ENCODE measurements at places on chromosomes 7 and 10.

- DNase-seq: no peak
Measured at GRCh38 chr7:30382607-30383006, 96.0 kb downstream of the NOD1 start.

GRCh38 chr10:128362514-128362913 lies 236.3 kb upstream of the MKI67 start:
- DNase-seq: no peak

DNA sequence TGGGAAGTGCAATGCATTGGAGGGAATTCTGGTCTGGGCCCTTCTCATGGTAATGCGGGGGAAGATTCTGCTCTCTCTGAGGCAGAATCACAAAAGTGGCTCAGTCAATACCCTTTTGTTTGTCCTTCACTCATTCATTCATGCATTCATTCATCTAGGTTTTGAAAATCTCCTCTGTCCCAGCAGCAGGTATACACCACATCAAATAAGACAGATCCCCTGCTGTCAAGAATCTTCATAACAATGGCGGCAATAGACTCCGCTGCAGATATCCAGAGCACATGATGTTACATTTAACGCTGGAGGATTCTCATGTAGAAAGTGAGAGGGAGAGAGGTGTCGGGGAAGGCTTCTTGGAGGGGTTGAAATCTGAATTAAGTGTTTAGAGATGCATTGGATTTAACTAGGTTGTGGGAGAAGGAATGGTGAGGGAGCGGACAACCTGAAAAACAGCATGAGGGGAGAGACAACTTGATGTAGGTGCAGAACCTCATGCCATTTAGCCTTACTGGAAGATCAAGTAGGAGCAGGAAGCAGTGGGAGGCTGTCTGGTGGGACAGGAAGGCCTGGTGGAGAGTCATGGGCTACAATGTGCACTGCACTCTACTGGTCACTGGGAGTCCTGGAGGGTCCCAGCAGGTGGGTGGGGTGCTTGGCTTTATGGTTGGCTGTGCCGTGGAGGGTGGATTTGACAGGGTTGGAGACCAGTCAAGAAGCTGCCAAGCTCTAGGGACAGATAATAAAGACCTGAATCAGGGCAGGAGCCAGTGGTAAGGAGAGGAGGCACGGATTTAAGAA lies 5.2 kb upstream of the FAM180A start:
- DNase-seq: peak; percentile 24

DNA sequence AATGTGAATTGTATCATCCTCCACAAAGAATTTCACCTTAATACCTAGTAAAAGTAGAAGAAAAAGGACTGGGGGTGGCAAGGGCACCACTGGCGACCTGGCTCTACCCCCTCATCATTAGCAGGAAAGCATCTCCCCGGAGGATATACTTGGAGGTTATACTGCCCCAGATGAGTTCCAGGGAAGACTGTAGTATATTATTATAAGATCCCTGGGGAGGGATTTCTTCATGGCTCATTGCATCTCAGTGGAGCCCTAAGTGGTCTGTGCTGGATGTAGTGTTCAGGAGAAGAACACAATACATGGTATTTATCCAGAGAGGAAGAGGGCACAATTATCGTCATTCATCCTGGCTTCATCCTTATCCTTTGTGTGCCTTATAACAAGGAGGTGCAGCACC lies 14.2 kb upstream of the DYNC1I1 start:
- DNase-seq: no peak

- no peak for DNase-seq
Measured at GRCh38 chr7:115910541-115911164, 119.9 kb downstream of the TFEC start.

- DNase-seq: no peak
Measured at GRCh38 chr7:6571160-6571779, 6.0 kb upstream of the ZDHHC4 start.

- no peak for DNase-seq
Measured at GRCh38 chr7:8070451-8071180, 102.0 kb downstream of the GLCCI1 start.

- no peak for DNase-seq
Measured at GRCh38 chr7:27784399-27785053, 44.6 kb downstream of the TAX1BP1 start.

DNA sequence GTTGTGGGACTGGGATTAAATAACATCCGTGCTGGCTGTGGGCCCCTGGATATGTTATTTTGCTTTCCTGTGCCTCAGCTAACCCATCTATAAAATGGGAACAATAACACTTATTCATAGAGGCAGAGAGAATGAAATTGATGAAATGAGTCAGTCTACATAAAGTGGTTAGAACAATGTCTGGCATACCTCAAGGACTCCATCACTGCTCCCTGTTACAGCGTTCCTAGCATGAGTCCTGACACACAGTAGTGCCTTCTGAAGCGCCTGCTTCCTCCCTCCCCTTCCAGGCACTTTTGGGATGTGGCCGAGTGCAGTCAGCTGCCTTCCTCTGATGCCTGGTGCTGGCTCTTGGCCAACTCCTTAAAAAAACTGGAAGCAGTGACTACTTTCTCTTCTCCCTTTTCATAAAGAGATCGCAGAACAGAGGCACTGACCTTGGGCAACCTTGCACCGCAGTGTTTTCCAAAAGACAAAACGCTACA lies 108.4 kb upstream of the ZMIZ1 start:
- DNase-seq: no peak

GRCh38 chr10:20369863-20370736 lies 527.0 kb downstream of the NEBL start:
- no peak for DNase-seq

- DNase-seq: no peak
Measured at GRCh38 chr7:107725138-107725740, 18.7 kb upstream of the CBLL1 start.

GRCh38 chr7:41994036-41994745 lies 242.8 kb downstream of the GLI3 start:
- DNase-seq: no peak

GRCh38 chr10:126290232-126290631 lies 98.0 kb downstream of the ADAM12 start:
- DNase-seq: no peak

DNA sequence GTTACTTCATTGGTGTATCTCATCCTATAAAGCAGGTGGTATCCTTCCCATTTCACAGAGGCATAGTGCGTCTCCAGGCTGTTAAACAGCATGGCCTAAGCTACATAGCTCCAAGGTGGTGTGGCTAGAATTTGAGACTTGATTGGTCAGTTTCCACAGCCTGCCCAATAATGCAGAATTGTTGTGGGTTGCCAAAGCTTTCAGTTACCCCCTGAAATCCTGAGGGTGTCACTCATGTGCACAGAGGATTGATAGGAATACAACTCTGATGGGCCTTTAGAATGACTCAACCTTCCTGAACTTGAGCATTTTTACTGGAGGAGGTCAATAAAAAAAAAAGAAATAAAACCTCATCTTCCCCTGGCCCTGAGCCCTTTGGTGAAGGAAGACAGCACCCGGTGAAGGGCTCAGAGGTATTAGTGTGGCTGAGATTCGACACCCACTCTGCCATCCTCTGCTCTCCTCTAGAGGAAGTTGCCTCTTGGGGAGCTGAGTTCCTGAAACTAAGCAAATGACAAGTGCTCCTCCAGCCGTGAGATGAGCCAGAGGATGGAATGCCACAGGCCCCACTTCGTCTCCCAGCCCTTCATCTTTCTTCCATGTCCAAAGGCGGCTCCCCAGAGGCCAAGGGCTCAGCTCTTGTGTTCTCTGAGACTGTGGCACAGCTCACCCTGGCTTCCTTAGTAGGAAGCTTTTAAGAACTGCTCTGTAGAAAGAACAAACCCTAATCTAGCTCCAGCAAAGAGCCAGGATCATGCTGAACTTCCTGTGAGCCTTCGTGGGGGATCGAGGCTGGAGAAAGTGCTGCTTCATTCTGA lies 1.0 kb downstream of the ACSL5 start:
- no peak for DNase-seq

DNA sequence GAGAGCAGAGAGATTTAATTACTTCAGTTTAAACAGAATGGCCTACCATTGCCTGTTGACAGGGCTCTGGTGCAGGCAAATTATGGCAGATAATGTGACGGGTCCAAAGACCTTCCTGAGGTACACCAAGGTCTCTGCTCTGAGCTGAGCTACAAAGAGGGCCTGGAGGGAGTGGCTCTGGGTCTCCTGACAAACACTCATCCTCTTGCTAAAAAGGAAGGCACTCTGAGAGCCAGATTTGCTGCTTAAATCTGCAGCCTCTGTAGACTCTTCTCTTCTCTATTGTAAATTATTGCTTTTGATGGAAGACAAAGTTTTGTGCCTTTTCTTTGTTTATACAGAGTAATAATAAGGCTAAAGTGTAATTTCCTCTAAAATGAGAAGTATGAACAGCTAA lies 529.5 kb upstream of the FZD8 start:
- DNase-seq: no peak

DNA sequence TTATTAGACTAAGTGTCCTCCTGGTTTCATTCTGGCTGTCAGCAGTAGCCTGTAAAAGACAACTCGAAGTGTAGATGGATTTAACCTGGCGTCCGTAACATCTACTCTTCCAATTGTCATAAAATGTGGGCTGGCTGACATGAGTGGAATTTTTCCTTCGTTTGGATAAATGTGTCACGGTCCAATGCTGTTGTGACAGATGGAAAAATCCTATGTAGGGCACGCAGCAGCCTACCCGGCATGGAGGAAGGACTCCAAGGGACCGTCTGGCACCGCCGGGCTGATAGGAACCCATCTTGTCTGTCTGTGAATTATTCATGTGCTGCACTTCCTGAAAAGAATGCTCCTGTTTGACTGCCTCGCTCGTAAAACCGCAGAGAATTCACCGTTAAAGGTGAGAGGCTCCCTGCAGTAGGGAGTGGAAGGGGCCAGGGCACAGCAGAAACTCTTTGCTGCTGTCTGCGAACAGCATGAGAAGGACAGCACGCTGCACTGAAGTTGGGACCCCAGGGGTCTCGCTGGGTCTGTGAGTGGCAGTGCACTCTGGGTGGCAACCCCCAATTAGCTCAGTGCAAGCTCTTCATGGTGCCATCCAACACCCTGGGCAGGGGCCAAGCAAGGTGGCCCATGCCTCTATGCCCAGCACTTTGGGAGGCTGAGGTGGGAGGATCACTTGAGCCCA lies 1.6 kb upstream of the ORAI2 start:
- DNase-seq: peak; percentile 96

DNA sequence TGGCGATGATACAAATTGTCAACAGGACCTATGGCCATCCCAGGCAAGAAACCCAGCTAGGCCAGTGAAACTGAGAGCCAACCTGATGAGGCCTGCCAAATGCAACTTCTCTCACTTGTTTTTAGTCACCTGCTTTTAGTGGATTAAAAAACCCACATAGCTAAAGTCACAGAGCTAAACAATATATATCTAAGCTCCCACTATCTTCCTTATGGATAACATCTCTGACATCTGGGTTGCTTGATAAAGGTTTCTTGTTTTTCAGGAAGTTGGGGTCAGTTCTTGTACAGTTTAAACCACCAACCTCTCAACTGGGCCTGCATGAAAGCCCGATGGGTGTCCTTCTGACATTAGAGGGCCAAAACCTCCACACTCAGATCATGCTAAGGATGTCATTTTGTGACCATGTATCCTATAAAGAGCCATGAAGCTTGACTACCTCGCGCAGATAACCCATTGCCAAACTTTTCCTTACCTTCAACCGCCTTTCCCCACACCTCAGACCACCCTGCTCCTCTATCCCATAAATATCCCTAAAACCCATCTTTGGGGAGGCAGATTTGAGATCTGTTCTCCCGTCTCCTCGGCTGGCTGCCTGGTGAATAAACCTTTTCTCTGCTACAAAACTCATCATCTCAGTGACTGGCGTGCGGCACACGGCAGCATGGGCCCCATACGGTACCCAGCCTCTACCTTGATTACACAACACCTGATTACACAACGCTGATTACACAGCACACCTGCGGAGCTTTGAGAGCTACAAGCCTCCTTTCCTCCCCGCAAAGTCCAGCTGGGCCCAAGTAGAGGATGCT lies 797 bp upstream of the STMP1 start:
- DNase-seq: no peak

GRCh38 chr10:15254808-15255648 lies 86.5 kb upstream of the NMT2 start:
- no peak for DNase-seq

- no peak for DNase-seq
Measured at GRCh38 chr7:29150856-29151255, 4.5 kb upstream of the CPVL start.

GRCh38 chr10:116877391-116877790 lies 28.1 kb downstream of the ENO4 start:
- DNase-seq: no peak

- no peak for DNase-seq
Measured at GRCh38 chr7:35248576-35249536, 5.0 kb downstream of the TBX20 start.

- no peak for DNase-seq
Measured at GRCh38 chr7:105228555-105228954, 160.2 kb downstream of the SRPK2 start.

DNA sequence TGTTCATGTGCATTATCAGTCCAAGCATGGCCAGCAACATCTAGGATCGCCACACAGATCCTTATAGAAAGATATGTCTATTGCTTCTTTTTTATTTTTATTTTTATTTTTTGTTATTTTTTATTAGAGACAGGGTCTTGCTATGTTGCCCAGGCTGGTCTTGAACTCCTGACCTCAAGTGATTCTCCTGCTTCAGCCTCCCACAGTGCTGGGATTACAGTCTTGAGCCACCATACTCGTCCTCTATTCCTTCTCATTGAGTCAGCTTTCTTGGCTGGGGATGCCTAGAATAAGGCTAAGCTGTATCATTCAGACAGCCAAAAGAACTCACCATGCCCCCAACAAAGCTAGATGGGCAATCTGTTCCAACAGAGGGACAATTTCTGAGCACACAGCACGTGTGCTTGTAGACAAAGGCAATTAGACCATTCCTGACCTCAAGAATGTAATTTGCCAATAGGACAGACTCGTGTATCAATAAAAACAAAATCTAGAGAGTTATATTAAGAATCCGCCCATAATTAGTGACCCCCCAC lies 264.0 kb upstream of the NEBL start:
- DNase-seq: no peak

GRCh38 chr7:47504551-47505311 lies 77.2 kb downstream of the TNS3 start:
- DNase-seq: no peak

GRCh38 chr7:102811942-102812678 lies 63.3 kb downstream of the FAM185A start:
- no peak for DNase-seq

DNA sequence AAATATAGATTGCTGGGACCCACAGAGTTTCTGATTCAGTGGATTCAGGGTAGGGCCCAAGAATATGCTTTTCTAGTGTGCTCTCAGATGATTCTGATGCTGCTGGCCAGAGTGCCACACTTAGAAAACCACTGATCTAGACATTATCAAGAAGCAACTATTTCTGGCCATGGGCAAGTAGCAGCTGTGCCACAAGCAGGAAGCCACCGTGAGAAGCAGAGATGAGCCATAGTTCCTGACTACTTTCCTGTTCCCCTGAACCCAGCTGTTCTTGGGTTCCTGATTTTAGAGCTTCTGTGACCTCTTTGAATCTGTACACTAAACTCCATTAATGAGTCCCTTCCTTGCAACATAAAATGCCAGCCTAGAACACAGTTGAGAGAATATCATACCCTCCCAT lies 38.1 kb upstream of the PIK3AP1 start:
- DNase-seq: no peak

GRCh38 chr7:158816995-158817394 lies 12.3 kb downstream of the ESYT2 start:
- no peak for DNase-seq

GRCh38 chr10:102396730-102397151 lies 1.2 kb downstream of the NFKB2 start:
- peak; percentile 79 for DNase-seq
